ENCODE measurements at places on chromosomes 11 and 22.

DNA sequence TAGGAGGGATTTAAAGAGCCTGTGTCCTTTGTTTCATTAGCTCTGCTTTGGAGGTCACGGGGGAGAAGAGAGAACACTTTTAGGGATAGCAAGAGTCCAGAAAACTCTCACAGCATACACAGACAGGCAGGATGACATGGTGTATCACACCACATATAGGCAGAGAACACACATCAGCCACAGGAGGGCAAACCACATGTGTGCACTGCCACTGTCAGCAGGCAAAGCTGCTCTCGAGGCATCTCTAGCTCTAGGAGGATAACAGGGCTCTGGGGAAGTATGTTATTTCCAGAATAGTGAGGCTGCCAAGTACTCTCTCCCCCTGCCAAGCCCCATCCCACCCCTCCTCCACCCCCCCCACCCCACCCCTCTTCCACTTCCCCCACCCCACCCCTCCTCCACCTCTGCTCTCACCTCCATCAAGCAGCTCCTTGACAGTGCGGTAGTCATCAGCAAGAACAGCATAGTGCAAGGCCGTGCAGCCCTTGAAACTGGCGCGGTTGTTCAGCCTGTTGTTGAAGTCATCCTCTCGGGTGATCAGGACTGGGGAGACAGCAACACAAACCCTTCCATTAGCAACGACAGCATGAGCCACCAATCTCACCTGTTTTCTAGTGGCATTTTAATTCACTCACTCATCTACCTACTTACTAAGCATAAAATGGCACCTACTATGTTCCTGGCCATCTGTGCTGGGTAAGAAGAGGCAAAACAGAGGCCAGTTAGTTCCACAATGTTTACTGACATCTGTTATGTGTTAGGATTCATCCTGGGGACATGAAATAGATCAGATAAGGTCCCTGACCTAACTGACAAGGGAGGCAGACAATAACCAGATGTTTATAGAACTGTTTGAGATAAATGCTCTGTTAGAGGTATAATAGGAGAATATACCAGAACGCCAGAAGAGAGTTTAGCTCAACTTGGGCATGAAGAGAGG is 75.6 kb downstream of the CLPB start:
- no peak for DNase-seq

- DNase-seq, result no peak
Observed at GRCh38 chr11:69746752-69747742, 28.1 kb downstream of the FGF4 start.

DNA sequence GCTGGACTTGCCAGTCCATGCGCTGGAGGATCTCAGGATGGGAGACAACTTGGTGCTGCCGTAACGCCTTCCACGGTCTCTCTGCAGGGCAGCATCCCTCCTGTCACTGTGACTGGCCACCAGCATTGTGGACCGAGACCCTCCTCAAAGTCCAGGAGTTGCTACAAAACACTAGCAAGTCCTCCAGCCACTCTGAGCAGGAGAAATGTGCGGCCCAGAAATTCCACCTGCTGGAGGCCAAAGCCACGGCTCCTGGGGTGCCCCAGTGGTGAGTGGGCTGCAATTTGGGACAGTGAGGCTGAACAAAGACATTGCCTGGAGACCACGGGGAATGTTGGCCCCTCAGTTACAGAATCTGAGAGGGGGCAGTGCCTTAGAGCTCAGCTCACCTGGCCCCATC is 6.9 kb upstream of the DSCAML1 start:
- DNase-seq, result no peak

- no peak for DNase-seq
Observed at GRCh38 chr11:43922744-43923405, 19.6 kb upstream of the C11orf96 start.

DNA sequence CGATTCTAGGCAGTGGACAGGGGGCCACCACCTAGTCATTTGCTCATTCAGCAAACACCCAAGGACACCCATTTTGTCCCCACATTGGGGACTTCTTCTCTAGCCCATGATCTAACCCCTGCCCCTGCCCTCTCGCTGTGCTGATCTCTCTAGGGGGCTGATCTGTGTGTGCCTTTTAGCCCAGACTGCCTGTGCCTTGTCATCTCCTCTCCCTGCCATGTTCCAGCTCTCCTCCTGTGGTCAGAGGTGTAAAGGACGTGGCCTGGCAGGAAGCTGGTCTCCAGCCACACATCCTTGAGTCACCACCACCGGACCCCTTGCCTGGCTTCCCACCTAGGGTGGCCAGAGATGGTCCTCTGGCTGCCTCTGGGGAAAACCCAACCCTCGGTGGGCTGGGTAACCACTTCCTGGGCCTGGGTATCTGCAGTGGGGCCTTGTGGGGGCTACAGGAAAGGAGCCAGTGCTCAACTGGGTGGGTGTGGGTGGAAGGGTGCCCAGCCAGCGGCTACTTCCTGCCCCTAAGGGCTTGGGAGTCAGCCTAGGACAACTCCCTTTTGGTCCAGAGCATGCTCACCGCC is 1.3 kb downstream of the CTSW start:
- DNase-seq, result no peak

DNA sequence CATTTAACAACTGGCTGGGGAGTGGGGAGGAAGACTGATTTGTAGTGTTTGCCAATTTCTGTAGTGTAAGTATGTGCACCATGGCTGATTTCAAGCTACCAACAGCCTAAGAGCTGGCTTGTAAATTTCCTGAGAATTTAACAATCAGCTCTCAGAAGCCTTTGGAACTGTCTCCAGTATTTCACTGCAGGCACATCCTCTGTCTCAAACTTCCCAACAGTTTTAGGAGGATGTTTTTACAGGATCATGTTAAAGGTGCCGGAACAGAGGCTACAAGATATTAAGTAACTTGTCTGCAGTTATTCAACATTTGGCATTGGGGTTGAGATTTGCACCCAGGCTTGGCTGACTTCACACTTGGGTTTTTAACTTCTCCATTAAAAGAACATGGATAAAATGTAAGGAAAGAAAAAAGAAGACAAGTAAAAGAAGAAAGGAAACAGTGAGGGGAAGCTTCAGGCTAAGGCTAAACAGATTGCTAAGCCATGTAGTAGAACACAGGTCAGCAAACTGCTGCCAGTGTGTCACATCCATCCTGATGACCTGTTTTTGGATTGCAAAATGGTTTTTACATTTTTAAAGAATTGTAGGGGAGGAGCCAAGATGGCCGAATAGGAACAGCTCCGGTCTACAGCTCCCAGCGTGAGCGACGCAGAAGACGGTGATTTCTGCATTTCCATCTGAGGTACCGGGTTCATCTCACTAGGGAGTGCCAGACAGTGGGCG is 204.8 kb upstream of the SESN3 start:
- DNase-seq, result peak; percentile 7

DNA sequence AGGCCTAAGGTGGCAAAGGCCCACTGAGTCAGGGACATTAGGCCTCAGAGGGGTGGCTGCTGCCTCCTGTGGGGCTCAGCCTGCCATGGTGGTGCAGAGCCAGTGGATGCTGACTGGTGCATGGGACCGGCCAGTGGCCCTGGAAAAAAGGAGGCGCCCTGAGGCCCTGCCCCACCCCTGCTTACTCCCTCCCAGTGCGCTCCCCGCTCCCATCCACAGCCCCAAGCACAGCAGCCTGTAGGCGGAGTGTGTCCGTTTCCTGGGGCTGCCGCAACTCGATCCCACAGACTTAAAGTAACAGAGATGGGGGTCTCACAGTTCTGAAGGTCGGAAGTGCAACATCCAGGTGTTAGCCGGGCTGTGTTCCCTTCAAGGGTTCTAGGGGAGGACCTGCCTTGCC is 38.4 kb upstream of the FADD start:
- no peak for DNase-seq

DNA sequence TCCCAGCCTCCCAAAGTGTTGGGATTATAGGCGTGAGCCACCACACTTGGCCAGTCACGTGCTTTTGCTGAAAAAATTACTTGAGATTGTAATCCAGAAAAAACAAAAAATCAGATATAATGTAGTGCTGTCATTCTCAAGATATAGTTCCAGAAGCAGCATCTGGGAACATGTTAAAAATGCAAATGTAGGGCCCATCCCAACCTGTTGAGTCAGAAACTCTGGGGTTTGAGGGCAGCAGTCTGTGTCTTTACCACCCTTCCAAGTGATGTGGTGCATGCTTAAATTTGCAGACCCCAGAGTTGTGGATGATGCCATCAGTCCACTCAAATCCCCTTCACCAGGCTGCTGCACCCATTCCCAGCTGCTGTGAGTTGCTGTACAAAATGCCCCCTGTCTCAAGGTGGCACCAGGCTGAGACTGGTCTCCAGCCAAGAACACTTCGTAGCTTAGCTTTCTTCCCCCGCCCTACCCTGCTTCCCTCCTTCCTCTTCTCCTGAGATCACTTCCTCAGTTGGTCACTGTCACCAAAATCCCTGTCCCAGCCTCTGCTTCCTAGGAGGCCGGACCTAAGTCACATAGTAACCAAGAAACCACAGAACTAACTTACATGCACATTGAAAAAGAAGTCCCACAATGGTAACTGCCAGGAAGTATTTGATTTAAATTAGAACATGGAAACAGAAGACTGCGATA is 18.2 kb upstream of the ARRB1 start:
- no peak for DNase-seq

- DNase-seq, result no peak
Observed at GRCh38 chr11:11982461-11982860, 26.0 kb downstream of the DKK3 start.

DNA sequence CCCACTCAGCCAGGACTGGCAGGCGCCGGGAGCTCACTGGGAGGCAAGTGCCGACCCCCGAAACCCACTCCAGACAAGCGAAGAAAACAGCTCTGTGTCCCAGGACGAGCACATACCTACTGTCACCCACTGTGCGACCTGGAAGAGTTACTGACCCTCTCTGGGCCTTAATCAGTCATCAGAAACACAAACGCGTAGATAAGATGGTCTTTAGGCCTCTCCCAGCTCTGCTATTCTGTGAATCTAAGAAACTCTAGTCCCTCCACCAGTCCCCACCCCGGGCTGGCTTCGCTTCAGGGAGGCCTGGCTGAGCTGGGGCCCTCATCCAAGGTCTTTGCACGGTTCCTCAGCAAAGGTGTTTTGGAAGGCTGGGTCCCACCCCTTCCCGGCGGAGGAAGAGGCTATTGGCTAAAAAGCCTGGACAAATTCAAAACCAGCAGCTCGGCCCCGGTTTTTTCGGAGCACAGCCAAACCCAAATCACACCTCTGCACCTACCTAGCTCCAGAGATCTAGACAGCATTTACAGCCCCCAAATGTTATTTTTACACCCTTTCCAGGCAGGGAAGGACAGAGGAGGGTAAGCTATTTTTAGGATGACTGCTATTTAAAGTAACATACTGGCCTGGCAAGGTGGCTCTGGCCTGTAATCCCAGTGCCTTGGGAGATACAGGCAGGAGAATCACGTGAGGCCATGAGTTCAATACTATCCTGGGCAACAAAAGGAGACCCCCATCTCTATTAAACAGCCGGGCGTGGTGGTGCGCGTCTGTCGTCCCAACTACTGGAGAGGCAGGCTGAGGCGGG is 13.2 kb upstream of the HDHD5 start:
- DNase-seq, result no peak

- DNase-seq, result no peak
Observed at GRCh38 chr11:91730057-91730456, 494.6 kb upstream of the FAT3 start.

- peak; percentile 30 for DNase-seq
Observed at GRCh38 chr22:45240104-45240809, 437 bp downstream of the KIAA0930 start.

GRCh38 chr22:49892226-49892899 is 25.9 kb downstream of the ALG12 start:
- DNase-seq, result no peak

DNA sequence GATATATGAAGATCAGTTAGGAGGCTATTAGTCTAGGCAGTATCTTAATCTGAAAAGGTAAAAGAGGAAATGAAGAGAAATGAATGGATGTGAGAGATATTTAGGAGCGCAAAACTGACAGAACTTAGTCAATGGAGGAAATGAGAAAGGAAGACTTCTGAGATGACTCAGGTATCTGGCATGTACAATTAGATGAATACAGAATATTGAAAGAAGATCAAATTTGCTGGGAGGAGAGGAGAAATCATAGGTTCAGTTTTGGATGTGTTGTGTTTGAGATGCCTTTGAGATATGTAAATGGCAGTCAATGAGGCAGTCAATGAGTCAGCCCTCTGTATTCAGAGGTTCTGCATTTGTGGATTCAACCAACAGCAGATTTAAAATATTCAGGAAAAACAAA is 42.9 kb upstream of the GAB2 start:
- DNase-seq, result no peak

GRCh38 chr11:28038775-28039174 is 69.2 kb downstream of the KIF18A start:
- DNase-seq, result no peak

GRCh38 chr11:7871056-7871455 is 60.0 kb downstream of the OR10A6 start:
- no peak for DNase-seq

GRCh38 chr22:47920380-47920959 is 1158.0 kb downstream of the TBC1D22A start:
- no peak for DNase-seq

- peak; percentile 70 for DNase-seq
Observed at GRCh38 chr11:112355726-112356125, 95.1 kb upstream of the PLET1 start.

GRCh38 chr11:8744423-8744822 is 61.8 kb downstream of the RPL27A start:
- no peak for DNase-seq

- DNase-seq, result no peak
Observed at GRCh38 chr11:64750361-64751054, 6.6 kb upstream of the RASGRP2 start.

Data from NCI-H1105 treated with DMSO at 0.1 percent for 48 hours (cell line).